Posterior vena cava (tissue), 2 donors: ENCODE measurements at places on chromosomes 12 and 14.
A peak's percentile ranks its signal among the peaks of the same experiment; 100 is the strongest.

DNA sequence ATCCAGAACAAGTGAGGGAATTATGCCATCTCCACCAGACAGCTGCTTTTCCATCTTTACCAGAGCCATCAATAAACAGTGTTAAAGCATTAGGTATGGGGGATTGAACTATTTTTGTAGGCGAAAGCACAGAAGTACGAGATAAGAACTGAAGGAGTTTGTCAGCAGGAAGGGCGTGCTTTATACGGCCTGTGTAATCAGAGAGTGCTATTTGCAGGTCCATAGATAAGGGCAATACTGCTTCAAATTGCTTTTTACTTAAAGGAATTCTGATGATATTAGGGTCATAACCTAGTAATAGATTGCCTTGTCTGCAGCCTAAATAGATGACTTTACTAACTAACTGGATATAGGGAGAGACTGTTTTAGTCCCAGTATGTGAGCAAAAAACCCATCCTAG is 20.3 kb upstream of the CLEC4E start:
- no peak for DNase-seq

- DNase-seq: no peak
Measured at GRCh38 chr12:115672086-115672485, 605.4 kb downstream of the MED13L start.

DNA sequence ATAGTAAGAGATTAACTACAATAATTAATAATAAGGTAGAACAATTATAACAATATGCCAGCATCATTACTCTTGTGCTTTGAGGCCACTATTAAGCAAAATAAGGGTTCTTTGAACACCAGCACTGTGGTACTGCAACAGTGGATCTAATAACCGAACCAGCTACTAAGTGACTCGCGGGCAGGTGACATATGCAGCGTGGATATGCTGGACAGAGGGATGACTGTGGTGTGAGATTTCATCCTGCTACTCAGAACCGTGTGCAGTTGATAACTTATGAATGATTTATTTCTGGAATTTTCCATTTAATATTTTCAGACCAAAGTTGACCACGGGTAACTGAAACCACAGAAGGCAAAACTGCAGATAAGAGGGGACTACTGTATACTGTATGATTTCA is 34.4 kb downstream of the BMAL2 start:
- no peak for DNase-seq

DNA sequence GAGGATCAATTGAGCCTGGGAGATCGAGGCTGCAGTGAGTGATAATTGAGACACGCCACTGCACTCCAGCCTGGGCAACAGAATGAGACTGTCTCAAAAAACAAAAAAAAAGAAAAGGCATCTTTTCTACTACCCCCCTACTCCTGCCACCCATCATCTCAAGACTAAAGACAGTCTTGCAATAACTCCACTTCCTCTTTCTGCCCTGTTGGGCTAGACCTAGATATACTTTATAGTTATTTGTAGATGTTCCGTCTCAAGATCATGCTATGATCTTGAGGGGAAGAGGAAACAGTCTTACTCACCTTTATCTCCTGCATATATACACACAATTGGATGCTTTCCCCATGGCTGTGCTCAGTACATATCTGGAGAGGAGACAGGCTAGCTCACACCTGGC is 12.1 kb upstream of the ESPL1 start:
- DNase-seq: no peak

DNA sequence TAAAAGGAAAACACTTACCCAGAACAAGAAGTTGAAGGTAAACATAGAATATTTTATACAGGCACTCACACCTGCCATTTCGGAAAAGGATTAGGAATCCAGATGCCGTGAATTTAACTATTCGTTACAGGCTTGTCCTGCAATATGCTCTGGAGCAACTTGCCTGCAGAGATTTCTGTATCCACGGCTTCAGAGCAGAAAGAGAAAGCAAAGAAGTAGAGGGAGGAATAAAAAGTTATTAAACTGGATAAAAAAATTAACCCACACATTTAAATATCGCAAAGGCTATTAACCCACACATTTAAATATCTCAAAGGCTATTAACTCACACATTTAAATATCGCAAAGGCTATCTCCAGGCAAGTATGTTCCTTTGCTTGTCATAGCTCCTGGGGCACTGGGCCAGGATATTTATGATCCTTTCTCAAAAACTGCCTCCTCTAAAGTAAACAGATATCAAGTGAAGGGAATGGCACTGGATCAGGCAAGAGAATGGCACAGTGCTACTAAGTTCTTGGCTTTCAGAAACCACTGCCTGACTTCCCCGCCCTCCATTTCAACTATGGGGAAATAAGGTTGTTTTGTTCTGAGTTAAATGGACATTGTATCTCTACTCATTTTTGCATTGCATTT is at the start of gene TSPAN8:
Gene TSPAN8, minus strand, starts transcription at position 399 of the 633 bp plus-strand sequence. Its CDS starts 321 bp downstream, at position 78.
- DNase-seq: no peak

DNA sequence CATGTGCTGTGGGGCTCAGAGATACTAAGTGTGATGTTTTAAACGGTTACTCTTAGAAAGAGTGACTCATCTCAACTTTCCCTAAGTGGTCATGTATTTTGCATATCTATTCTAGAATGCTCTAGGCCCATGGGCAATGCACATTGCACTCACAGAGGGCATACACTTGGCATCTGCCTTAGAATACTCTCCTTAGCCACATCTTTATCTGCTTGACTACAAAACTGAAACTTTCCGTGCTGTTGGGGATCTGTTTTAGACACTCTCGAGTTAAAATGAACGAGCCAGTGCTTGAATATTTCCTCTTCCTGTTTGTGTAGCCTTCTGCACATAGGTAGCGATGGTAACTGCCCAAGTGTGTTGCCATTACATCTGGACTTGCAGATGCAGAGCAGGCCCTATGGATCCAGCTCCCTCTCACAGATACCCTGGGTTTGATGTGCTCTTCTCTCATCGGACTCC is 180.5 kb downstream of the CAND1 start:
- no peak for DNase-seq

DNA sequence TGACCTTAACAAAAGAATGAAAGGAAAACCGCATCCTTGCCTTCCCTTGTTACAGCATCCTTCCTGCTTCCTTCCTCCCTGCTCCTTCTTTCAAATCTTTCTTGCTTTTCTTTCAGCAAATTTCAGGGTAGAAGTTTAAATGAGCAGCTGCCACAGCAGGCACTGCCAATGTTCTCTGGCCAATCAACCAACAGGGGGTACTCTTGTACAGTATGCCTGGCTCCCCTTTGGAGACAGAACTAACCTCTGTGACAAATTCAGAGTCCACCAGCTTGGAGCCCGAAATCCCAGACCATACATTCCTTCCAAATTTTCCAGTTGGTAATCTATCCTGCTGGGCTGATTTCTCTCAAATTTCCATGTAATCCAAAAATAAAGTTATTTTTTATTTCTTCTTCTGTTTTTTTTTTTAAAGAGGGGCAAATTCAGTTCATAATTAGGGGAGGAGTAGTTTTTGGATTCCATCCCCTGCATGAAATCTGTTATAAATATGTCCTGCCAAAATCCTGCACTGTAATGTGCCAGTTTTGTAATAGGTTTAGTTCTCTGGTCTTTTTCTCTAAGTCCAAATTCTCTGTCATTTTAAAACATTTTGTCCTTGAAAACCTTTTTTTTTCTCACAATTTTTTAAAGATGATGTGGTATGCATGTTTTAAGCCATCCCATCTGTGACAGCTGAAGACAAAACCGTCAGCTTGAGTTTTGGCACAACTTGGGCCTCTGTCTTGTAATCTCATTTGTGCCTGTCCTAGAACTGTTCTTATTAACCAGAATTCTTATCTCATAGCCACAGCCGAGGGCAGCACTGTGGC is 610.0 kb upstream of the LMO3 start:
- DNase-seq: no peak

GRCh38 chr14:60095781-60096450 is 4.2 kb downstream of the PCNX4 start:
- DNase-seq: no peak

- DNase-seq: no peak
Measured at GRCh38 chr14:66066981-66067776, 419.0 kb upstream of the CCDC196 start.

DNA sequence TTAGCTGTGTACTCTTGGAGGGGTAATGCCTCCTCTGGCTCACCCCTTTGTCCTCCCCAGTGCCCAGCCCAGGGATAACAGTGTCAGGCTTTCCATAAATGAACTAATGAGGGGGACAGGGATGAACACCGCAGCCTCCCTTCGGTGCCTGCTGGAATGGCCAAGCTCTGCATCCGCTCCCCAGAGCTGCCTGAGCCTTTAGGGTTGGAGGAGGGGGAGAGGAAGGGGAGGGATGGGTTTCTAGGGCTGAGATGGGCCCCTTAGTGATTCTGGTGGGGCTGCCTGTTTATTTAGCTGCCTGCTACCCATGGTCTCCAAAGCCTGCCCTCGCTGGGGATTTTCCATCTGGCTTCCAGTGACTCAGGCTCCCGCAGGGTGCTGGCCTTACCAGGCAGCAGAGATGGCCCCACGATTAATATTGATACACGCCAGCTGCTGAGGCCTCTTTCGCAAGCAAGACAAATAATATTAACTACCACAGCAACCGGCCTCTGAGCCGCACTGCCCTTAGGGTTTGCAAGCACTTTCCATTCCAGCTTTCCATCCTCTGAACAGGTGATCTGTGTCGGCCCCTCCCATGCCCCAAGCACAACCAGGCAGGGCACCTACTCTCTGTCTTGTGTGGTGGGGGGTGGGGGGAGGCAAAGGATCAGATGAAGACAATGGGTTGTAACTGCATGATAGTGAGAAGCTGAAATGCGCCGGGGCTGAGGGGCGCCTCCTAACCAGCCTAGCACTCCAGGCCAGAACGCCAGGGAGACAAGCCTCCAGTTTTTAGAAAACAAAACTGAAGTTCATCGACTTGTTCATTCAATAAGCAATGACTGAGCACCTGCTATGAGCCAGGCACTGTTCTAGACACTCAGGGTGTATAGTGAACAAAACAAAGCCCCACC is 56.7 kb downstream of the C14orf132 start:
- DNase-seq: peak; percentile 73

GRCh38 chr12:81010641-81011040 is 67.2 kb upstream of the ACSS3 start:
- DNase-seq: no peak

- no peak for DNase-seq
Measured at GRCh38 chr12:12925388-12925787, 26.6 kb downstream of the GPRC5D start.

DNA sequence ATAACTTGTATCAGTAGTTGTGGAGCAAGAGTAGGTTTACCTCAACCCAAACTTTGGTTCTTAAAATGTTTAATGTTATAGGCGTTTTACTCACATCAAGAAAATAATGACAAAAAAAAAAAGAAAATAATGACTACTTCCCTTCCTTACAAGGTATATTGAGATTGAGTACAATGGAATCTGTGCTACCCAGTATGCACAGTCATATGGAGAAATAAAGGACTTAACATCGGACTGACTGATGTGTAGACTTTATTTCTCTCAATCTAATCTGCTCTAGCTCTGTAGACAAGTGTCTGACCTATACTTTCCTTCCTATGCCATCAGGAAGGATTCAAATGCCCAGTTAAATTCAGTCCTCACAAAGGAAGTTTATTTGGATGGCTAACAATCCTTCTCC is 14.4 kb downstream of the MUCL1 start:
- DNase-seq: no peak

DNA sequence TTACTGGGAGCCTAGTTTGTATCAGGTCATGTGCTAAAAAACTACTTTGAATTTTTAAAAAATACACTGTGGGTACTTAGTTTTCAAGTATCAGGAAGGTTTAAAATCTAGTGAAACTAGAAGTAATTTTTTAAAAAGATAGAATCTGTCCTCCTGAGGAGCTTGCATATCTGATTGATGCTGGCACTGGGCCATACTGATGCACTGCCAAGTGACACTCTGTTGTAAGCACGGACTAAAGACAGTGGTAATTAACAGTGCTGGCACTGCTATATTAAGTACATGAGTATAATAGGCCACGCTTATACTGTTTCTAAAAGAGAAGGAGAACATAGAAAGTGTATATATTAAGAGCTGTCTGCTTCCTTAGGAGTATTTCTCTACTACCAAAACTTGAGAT is 10.0 kb upstream of the TBC1D30 start:
- no peak for DNase-seq

DNA sequence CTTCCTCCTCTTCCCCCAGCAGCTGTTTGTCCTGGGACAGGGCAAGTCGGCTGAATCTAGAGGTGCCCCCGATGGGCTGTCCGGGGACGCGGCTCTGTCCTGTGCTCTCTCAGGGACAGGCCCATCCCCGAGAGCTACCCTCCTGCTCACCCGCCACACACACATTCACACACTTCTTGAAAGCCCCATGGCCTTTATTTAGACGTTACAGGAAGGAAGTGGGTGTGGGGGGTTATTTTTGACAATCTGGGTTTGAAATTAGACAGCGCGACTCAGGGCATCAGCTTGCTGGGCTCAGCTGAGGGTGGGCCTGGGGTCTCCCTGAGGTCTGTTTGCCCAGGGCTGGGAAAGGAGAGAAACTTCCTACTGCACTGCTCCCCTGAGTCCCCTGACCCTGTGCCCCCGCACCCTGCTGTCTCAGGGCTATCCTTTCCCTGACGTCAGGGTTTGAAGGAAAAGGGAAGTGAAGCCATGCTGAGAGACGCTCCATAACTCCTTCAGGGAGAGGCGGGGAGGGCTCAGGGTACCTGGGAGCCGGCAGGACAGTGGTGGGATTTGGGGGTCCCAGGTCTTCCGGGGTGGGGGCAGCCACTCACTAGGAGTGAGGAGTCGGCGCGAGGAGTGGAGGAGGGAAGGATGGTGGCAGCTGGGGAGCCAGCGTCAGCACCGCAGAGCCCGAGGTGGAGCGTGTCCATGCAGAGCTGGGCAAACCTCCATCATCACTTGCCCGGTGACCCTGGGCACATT is 8.1 kb downstream of the PTPN6 start:
- DNase-seq: peak; percentile 82

DNA sequence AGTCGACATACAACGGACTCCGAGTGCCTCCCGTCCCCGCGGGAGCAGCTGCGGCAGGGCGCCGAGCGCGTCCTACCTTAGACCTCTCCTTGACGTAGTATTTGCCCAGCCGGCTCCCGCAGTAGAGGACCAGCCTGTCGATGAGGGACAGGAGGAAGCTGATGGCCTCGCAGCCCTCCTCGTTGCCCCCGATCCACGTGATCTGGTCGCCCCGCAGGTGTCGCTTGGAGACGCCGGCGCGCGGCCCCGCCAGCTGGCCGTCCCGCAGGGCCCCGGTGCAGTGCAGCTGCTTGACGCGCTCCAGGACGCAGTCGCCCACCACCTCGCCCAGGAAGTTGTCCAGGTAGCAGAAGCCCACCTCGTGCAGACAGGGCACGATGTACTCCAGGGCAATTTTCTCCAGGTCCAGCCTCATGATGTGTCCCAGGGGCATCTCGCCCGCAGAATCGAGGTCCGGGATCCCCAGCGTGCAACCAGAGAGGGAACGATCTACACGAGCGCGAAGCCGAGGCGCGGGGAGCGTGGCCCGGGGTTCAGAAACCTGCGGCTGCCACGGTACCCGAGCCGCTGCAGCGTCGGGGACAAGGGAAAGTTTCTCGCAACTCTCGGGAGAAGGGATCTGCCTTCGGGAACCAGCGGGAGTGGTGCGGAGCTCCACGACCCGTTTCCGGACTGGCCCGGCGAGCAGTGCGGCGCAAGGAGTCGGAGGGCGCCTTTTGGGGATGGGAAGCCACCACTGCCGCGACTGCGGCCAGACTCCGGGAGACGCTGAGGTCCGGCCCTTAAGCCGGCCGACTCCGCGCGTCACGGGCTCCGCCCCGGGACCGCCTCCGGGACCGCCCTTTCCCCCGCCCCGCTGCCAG is at the start of gene EGLN3:
Gene EGLN3, minus strand, starts transcription at position 755 of the 863 bp plus-strand sequence. Its CDS starts 322 bp downstream, at position 433.
- DNase-seq: peak; percentile 93

- DNase-seq: no peak
Measured at GRCh38 chr12:79547735-79548609, 142.8 kb downstream of the PAWR start.
